Endothelial cell of umbilical vein (primary cell): ENCODE measurements at places on chromosomes 1 and 21.
A peak's percentile ranks its signal among the peaks of the same experiment; 100 is the strongest.

- DNase-seq: peak; percentile 11
Observed at GRCh38 chr1:224014330-224014649, 99.6 kb upstream of the FBXO28 start.

GRCh38 chr1:92486251-92487077, at the start of gene GFI1:
TSS of gene GFI1 (minus strand) at chr1:92486925. CDS start at chr1:92483487, 3,438 bp downstream.
- DNase-seq: no peak

DNA sequence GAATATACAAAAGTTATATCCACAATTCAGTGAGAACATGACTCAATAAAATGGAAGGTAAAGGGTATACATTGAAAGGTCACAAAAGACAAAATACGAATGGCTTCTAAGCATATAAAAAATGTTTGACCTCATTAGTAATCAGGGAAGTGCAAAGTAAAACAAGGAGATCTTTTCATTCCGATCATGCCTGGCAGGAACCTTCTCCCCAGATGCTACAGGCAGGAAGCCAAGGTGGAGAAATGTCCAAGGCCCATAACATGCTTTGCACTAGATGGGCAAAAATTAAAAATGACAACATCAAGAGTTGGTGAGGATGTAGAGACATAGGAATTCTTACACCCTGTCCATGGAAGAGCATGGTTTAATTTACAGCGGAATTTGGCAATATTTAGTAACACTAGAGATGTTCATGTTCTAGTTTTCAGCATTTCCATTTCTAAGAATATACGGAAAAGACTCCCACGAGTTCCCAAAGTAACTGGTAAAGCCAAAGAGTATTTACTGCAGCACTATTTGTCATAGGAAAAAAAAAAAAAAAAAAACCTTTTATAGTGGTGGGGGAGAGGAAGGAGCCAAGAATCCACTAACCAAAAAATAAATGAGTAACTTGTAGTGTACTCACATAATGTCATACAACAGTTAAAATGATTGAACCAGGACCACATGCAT, 184.5 kb upstream of the KAZN start:
- no peak for DNase-seq

GRCh38 chr1:223219318-223219635, 76.2 kb upstream of the TLR5 start:
- DNase-seq: no peak

DNA sequence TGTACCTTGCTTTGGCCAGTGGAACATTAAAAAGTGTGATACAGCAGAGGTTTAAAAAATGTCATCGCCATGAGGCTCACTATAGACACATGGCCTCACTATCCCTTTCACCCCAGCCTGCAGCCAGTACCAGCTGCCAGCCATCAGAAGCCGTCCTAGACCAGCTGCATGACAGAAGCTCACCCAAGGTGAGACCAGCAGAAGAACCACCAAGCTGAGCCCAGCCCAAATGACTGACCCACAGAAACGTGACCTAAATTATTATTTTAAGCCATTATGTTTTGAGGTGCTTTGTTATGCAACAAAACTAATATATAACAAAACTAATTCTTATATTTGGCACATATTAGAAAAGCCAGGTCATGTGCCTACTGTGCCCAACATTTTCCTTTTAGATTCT, 91.1 kb downstream of the KCNN3 start:
- no peak for DNase-seq

DNA sequence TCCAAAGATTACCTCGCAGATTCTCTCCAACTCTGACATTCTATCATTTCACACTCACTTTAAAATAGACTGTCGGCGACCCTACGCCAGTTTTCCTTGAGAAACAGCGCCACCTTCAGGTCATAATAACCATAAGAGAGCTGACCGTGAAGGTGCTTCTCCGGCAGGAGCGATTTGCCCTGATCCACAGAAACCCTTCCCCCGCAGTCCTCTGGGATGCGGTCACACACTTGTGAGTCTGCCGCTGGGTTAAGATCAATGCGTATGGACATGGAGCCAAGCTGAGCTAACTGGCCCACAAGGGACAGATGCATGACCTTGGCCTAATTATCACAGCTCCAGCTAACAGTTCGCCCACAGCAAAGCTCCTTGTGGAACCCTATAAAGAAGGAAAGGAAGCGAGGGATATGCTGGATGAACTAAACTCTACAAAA, 32.8 kb upstream of the IFNAR2 start:
- DNase-seq: peak; percentile 58

GRCh38 chr1:242754125-242754524, 229.6 kb upstream of the PLD5 start:
- DNase-seq: no peak
